ENCODE measurements at places on chromosomes 3 and 15.

DNA sequence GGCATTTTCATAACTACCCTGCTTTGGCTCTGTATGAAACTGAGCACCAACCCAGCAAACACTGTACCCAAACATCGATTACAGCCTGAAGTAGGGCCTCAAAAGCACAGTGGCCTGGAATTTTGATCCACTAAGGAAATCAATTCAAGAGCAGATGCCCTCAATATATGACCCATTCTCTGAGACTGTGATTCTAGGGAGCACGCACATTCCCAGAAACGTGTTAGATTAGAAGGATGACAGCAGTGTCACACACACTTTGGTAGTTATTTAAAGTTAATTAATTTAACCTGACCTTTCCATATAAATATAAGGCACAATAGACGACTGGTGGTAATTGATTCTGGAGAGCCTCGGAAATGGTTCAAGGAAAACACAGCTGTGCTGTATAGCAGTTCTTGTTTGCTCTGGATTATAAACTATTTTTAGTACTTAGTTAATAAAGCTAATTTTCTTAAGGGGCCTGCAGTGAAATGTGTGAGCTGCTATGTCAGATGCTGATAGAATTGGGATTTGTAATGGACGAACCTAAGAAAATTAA, 126.3 kb upstream of the ZNF385D start:
- H3K36me3 ChIP-seq = no peaks in the 10 kb centered on the region
- no peaks in the 10 kb centered on the region for H3K4me1 ChIP-seq
- no peak for DNase-seq
- H3K27ac ChIP-seq = no peak overlapping the region
- H3K27me3 ChIP-seq = no peaks in the 10 kb centered on the region

GRCh38 chr15:52857937-52858781, 68.0 kb upstream of the ONECUT1 start:
- H3K27me3 ChIP-seq = no peaks in the 10 kb centered on the region
- H3K4me1 ChIP-seq = no peaks in the 10 kb centered on the region
- no peak for DNase-seq
- no peaks in the 10 kb centered on the region for H3K36me3 ChIP-seq
- no peak overlapping the region for H3K4me3 ChIP-seq
- H3K27ac ChIP-seq = no peak overlapping the region

GRCh38 chr3:127652246-127652995, 20.3 kb upstream of the ABTB1 start:
- H3K4me1 ChIP-seq = no peaks in the 10 kb centered on the region
- no peak overlapping the region for H3K27ac ChIP-seq

- H3K4me3 ChIP-seq = no peak overlapping the region
- peaks cover 31% of the 10 kb centered on the region for H3K27me3 ChIP-seq
Measured at GRCh38 chr15:62393196-62393595, 228.1 kb upstream of the C2CD4B start.

DNA sequence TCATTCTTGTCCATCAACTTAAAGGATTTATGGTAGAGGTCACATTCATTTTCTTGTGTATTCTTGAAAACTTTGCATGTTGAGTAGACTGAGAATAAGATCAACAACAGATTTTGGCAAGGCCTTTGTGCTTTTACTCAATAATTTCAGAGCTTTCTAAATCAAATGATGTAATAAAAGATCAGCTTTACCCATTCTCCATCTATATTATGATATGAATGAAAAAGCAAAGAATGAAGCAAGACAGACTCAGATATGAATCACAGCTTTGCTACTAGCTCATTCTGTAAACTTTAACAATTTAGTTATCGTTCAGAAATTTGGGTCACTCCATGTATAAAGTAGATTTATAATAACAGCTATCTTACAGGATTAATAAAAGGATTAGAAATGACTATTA, 275.8 kb upstream of the ARL6 start:
- no peak for DNase-seq
- no peaks in the 10 kb centered on the region for H3K27me3 ChIP-seq
- H3K4me3 ChIP-seq = no peak overlapping the region
- no peaks in the 10 kb centered on the region for H3K36me3 ChIP-seq
- no peaks in the 10 kb centered on the region for H3K4me1 ChIP-seq

Measured in T-helper 2 cell treated with Interferon-gamma antibody and Interleukin-4, amounts not matched to agents 5 μg/mL and 100 μg/mL, for 36 hours (primary cell).